ENCODE measurements at places on chromosomes 7 and 10.
A peak's percentile ranks its signal among the peaks of the same experiment; 100 is the strongest.

DNA sequence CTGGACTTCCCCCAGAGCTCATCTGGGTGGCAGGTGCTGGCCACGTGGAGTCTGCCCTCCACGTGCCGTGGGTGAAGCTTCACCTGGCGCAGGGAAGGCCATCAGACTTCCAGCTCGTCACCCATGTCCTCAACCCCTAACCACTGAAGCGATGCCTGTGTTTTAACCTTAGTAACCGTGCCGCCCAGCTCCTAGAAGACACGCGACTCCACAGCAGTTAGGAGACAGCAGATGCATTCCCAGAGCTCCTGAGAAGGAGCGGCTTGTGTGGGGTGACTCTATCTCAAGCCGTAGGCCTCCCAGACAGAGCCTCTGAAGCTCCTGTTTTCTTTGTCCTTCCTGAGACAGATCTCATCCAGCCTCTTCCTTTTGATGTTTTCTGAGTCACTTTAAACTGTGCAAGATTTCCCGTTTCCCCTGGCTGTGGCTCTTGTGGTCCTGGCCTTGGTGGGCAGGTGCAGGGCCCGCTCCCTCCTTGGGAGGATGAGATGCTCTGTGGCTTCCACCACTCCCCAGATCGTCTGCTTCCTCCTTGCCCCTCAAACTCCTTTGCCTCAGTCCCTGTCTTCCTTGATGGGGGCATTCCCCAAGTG is 41.4 kb upstream of the AP5Z1 start:
- peaks cover 6% of the 10 kb centered on the region for H3K36me3 ChIP-seq
- H3K27ac ChIP-seq, result peak overlapping the region; percentile 80
- ATAC-seq, result peak; percentile 45
- H3K4me3 ChIP-seq, result peak overlapping the region; percentile 24

- peak; percentile 57 for ATAC-seq
- H3K4me3 ChIP-seq, result peak overlapping the region; percentile 71
- H3K27me3 ChIP-seq, result no peaks in the 10 kb centered on the region
Observed at GRCh38 chr10:17668435-17669184, 24.7 kb downstream of the STAM start.

DNA sequence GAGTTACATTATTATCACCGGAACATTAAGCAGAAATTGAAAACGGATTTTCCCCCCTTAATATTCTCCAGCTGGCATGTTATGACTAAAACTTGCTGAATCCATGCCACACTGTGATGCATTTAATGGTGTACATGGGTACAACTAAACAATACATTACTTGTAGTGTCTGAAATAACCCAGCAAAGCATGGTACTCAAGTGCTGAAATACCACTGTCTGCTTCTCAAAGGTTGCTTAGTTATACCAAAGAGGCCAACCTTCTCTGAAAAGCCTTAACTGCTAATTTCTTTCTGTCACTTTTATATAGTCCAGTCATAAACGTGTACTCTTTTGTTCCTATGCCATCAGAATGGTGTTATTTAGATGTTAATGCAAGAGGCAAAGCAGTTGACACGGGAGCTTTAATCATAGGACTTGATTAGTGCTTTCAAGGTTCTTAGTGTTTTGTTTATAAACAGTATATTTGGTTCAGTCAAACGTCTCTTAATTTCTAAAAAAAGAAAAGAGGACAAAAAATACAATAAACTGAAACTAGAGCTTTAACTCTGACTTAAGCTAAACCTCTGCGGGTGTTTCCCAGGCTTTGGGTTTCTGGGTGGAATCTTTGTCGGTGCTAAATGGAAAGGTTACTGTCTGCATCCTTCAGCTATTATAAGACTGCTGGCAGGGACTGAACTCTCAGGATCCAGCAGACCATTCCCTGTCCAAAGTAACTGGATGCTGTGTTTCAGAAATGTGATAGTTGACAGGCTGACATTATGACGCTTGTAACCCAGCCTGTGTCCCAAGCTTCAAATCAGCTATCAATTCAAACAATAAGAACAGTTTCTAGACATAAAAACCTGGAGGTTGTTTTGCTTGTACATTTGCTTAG is 202.6 kb downstream of the PPP1R3A start:
- H3K27ac ChIP-seq, result no peak overlapping the region
- H3K36me3 ChIP-seq, result no peaks in the 10 kb centered on the region
- no peak for ATAC-seq
- H3K27me3 ChIP-seq, result no peaks in the 10 kb centered on the region
- no peak overlapping the region for H3K4me3 ChIP-seq

GRCh38 chr10:24465891-24466818 is 257.2 kb downstream of the KIAA1217 start:
- peaks cover 37% of the 10 kb centered on the region for H3K4me1 ChIP-seq
- H3K27me3 ChIP-seq, result peaks cover 14% of the 10 kb centered on the region
- H3K36me3 ChIP-seq, result peaks cover 5% of the 10 kb centered on the region
- ATAC-seq, result peak; percentile 87

GRCh38 chr10:21057989-21058388 is 160.9 kb upstream of the NEBL start:
- H3K27ac ChIP-seq, result no peak overlapping the region
- H3K36me3 ChIP-seq, result no peaks in the 10 kb centered on the region
- H3K27me3 ChIP-seq, result peaks cover under 1% of the 10 kb centered on the region
- no peak for ATAC-seq

DNA sequence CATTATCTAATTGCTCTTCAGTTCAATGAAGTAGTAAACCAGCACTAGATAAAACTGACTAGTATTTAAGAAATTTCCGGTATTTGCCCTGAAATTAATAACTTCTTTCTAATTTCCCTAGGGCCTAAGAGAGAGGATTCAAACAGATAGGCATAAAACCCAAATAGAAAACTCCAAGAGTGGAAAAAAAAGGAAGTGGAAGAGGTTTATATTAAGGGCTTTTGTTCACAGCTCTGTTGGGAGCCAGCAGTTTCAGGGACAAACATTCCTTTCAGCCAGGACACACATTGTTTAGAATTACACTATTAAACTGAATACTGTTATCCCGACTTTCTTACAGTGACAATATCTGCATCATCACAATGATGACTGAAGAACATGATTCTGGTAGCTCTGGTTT is 3.6 kb downstream of the ODAD2 start:
- peaks cover 7% of the 10 kb centered on the region for H3K4me1 ChIP-seq
- no peak overlapping the region for H3K4me3 ChIP-seq
- ATAC-seq, result no peak
- H3K27ac ChIP-seq, result no peak overlapping the region
- no peaks in the 10 kb centered on the region for H3K36me3 ChIP-seq

GRCh38 chr7:137235434-137235833 is 108.1 kb downstream of the PTN start:
- no peaks in the 10 kb centered on the region for H3K4me1 ChIP-seq
- no peaks in the 10 kb centered on the region for H3K36me3 ChIP-seq
- H3K4me3 ChIP-seq, result no peak overlapping the region
- no peaks in the 10 kb centered on the region for H3K27me3 ChIP-seq
- no peak for ATAC-seq

GRCh38 chr10:85645926-85646711 is 720.5 kb downstream of the GRID1 start:
- H3K36me3 ChIP-seq, result no peaks in the 10 kb centered on the region
- no peak overlapping the region for H3K4me3 ChIP-seq

DNA sequence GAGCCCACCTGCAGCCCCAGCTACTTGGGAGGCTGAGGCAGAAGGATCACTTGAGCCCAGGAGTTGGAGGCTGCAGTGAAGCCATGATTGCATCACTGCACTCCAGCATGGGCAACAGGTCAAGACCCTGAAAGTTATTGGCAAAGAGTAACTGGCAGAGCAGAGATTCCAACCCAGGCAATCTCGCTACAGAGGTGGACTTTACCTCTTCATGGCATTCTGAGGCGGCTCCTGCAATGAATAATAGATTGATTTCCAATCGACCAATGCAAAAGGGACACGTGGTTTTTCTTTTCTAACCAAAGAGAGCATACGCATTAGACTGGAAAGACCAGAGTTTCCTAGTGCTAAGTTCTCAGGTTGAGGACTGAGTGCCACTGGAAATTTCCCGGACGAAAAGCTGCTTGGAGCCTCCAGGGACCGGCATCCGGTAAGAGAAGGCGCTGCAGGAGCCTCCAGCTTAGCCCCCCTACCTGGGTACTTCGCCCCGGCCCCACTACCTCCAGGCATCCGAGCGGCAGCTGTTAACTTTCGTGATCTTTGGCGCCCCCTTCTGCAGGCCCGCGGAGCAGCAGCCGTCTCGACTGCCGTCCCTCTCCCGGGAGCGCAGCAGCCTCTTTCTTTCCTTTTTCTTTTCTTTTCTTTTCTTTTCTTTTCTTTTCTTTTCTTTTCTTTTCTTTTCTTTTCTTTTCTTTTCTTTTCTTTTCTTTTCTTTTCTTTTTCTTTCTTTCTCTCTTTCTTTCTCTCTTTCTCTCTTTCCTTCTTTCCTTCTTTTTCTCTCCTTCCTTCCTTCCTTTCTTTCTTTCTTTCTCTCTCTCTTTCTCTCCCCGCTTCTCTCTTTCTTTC is 4.1 kb downstream of the MBLAC1 start:
- H3K4me3 ChIP-seq, result peak overlapping the region; percentile 53
- no peaks in the 10 kb centered on the region for H3K4me1 ChIP-seq
- no peak overlapping the region for H3K27ac ChIP-seq
- H3K27me3 ChIP-seq, result no peaks in the 10 kb centered on the region
- ATAC-seq, result no peak

DNA sequence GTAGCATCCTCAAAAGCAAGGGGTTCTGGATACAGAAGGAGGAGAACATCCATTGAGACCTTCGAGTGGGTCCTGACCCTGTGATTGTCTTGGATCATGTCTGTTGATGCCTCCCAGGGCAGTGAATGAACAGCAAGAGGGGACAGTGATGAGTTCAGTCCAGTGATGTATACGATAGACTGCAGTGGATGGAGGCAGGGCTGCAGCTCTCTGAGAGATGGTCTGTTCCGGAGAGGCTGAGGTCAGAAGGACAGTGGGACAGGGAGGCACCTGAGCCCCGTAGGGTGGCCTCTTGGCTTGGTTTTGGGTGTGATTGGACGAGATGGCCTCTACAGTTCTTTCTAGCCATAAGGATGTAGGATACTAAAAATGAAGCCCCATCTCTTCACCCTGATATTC is 280.4 kb downstream of the CAMK1D start:
- peak; percentile 5 for ATAC-seq
- no peaks in the 10 kb centered on the region for H3K36me3 ChIP-seq
- H3K4me3 ChIP-seq, result peak overlapping the region; percentile 64
- peaks cover 21% of the 10 kb centered on the region for H3K4me1 ChIP-seq

DNA sequence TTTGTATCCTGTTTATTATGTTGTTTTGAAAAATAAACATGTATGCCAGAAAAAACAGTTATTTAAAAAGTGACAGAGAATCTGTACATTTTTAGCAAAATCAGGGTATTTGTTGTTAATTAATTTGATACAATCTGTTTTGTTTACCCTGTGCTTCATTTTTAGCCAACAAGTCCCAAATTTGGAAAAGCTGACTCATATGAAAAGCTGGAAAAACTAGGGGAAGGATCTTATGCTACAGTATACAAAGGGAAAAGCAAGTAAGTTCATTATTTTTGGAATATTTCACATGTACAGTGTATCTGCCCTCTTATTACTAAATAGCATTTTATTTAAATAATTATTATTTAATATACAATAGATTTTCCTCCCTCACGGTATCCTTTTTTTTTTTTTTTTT is 151.4 kb downstream of the CDK14 start:
- no peak for ATAC-seq
- H3K27me3 ChIP-seq, result no peaks in the 10 kb centered on the region
- no peak overlapping the region for H3K4me3 ChIP-seq

DNA sequence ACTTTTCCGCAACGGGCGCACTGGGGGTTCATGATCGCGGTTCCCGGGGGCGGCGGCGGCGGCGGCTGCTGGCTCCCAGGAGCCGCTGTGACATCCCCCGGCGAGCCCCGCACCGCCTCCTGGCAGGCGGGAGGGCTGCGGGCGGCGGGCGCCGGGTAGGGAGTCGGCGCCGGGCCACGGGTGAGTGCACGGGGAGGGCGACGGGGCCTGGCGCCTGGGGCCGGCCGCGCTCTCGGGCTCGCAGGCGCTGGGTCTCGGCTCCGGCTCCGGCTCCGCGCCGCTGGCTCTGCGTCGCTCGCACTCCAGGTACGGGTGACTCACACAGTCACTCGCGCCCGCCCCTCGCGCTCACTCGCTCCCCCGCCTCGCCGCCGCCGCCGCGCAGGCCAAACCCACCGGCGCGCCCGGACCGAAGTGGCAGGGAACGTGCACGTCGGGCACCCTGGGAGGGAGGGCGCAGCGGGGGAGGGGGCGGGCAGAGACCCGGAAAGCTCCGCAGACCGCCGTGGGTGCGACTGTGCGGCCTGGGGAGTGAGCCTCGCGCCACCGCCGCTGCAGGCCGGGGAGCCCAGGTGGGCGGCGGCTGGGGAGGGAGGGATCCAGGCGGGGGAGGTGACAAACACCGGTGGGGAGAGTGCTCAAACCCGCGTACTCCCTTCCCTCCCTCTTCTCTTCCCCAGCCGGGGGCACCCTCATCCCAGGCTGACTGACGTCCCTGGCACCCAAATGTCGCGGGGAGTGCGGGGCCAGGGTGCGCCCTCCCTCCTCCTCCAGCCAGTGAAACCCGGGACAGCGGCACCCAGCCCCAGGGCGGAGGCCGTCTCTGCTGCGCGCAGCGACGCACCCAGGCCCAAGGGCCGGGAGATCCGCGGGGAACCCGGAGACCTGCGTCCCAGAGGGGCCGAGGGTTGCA is 276.9 kb upstream of the NEBL start:
- H3K27me3 ChIP-seq, result peaks cover 45% of the 10 kb centered on the region
- ATAC-seq, result no peak
- H3K4me3 ChIP-seq, result peak overlapping the region; percentile 26
- H3K4me1 ChIP-seq, result no peaks in the 10 kb centered on the region

DNA sequence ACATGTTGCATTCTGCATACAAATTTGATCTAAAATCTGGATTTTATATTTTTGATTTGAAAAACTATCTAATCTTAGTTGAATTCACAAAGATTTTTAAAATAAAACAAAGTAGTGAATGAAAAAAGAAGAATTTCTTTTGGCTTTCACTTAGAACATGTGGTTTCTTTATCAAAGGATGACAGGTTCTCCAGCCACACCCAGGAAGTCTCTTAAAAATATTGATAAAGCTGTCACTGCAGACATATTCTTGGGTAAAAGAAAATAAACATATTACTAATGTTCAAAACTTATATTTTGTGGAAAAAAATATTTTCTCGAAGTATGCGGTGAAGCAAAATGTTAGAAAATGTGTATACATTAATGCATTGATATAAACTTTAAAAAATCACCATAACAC is 44.3 kb downstream of the ARL4A start:
- no peaks in the 10 kb centered on the region for H3K36me3 ChIP-seq
- no peak for ATAC-seq
- no peak overlapping the region for H3K4me3 ChIP-seq
- H3K4me1 ChIP-seq, result peaks cover 9% of the 10 kb centered on the region
- H3K27me3 ChIP-seq, result no peaks in the 10 kb centered on the region

Data from activated T-helper 17 cell treated with anti-CD3 and anti-CD28 coated beads, Interleukin-2, amount 50 U/mL, for 72 hours (primary cell).